ENCODE measurements at places on chromosomes 6 and 20.

- no peak for DNase-seq
These were observed 32.5 kb upstream of the IYD start for GRCh38 chr6:150336299-150336698.

GRCh38 chr20:53736757-53737395 is 143.2 kb upstream of the ZNF217 start:
- no peak for DNase-seq

- no peak for DNase-seq
These were observed 44.6 kb downstream of the PEX7 start for GRCh38 chr6:136866872-136867416.

GRCh38 chr6:113755449-113756289 is 101.5 kb upstream of the MARCKS start:
- no peak for DNase-seq

DNA sequence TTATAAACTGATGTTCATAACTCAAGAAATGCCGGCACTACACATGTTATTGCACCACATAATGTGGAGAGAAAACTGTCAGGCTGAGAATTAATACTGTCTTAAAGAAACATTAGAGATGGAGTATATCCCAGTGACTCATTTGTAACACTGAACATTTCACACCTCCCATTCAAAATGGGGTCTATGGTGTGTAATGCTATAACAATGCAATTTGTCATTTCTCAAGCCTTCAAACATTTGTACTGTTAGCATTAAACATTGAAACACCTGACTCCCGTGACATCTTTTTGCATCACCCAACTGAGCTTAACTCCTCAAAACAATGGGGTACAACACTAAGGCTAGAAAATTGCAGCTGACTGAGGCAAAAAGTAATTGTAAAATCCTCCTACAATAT is 151.7 kb downstream of the DST start:
- no peak for DNase-seq

GRCh38 chr20:64113796-64114355 is 6.5 kb upstream of the NPBWR2 start:
- DNase-seq: no peak

GRCh38 chr6:89862273-89862672 is 32.0 kb upstream of the GJA10 start:
- no peak for DNase-seq

- DNase-seq: no peak
These were observed 260.0 kb downstream of the TMEM242 start for GRCh38 chr6:157063176-157063905.

Data from cortex of kidney (tissue), 1 donor.